ENCODE measurements at places on chromosomes 4 and X.

DNA sequence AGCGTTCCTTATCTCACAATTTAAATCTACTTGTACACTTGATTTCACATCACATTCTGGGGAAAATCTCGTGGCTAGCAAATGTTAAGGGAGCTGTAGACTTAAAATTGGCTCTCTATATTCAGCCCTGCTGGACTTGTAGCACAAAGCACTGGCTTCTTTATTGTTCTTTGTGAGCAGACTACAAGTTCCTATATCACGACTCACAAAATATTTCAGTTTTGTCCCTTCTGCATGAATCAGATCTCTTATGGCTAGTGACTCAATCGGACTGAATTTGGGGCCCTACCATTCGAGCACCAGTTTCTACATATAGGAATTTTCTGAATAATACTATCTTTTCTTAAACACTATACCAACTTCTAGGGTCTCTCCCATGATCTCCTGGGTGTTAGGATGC, 390.1 kb downstream of the ADAM29 start:
- no peak for DNase-seq

DNA sequence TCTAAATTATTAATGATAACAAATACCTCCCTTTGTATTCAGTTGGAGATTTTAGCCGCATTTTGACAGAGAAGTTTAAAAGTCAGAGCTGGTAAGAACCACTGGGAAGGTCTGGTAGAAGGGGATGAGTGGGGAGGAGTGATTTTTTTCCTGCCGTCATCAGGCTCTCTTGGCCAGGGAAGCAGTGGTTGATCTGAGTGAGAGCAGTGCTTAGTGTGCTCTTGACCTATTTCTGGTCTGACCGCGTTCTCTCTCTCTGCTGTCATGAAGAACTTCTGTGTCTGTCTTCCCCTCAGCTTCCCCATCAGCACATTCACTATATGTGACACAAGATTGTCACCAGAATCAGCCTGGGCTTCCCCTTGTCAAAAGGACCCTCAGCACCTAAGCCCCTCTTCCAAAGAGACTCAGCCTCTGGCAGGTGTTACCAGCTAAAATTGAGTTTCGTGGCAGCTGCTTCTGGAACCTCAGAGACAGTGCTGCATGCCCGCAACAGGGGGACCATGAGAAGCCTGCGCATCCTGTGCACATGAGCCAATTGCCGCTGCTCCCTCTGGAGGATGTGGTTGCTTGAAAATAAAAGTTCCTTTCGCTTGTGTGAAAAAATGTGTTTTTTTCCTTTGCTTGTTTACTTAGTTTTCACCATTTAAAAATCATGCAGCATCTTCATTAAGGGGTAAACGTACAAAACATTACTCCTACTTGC, 268.9 kb downstream of the C4orf33 start:
- DNase-seq = no peak

DNA sequence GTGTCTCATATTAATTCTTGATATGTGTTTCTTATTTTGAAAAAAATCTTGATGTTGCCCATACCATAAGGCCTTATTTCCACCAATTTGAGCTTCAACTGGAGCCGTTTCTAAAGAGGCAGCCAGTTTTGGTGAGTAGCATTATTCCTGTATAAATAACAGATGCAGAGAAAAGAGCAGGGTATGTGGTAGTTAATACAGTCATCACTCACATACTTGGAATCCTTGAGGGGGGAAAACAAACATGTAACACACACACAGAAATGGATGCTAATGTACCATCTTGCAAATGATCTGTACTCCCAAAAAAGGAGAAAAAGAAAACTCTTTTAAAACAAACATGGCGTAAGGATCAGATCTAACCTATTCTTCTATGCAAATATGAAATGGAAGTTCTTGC, 389.7 kb downstream of the GPM6A start:
- no peak for DNase-seq

GRCh38 chr4:26873391-26874026, 12.9 kb downstream of the STIM2 start:
- DNase-seq = no peak

- no peak for DNase-seq
Observed at GRCh38 chrX:32041181-32041580, 969.3 kb upstream of the FTHL17 start.

- DNase-seq = no peak
Observed at GRCh38 chrX:65862638-65863037, 177.2 kb downstream of the VSIG4 start.

DNA sequence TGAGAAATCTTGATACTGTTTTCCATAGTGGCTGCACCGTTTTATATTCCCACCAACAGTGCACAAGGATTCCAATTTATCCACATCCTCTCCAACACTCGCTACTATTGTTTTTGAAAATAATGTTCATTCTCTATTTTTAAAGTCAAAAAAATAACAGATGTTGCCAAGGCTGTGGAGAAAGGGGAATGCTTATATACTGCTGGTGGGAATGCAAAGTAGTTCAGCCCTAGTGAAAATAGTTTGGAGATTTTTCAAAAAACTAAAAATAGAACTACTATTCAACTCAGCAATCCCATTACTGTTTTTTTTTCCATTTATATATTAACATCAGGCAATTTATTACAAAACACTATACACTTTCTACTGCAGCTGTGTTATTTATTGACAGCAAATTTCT, 208.7 kb downstream of the CBLL2 start:
- DNase-seq = no peak

- DNase-seq = no peak
Observed at GRCh38 chrX:70806081-70806480, 102.4 kb downstream of the TEX11 start.
